Kasumi-1 (cell line): ENCODE measurements at places on chromosomes 3 and 15.

DNA sequence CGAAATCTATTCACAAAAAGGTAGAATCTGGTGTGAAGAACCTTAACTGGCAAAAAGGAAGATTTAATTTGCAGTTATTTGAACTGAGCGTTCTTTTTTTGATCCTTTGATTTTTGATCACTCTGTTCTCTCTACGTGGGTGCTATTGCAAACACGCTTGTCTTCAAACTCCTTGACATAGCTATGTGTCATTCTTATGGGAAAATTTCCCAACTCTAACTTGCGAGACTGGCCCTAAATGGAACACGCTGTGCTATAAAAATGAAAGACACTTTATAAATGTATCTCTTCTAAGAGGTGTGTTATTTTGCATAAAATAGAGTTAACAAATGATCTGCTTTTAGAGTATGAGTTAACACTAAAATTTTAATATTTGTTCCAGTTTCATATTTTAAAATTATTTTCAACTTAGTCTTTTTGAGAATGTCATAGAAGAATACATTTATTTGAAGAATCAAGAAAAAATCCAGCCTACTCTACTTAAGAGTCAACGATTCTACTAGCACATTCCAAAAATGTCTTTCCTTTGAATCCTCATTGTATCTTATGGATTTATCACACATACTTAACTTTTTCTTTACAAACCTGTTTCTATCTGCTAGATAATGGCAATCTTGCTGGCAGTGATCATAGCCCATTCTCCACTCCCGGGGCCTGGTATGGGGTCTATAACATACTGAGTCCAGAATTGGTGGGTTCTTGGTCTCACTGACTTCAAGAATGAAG lies 610.0 kb upstream of the TBL1XR1 start:
- no peak for DNase-seq

GRCh38 chr3:137761563-137762503 lies 2.3 kb upstream of the SOX14 start:
- DNase-seq = no peak

GRCh38 chr3:71541313-71541712 lies 42.2 kb downstream of the FOXP1 start:
- peak; percentile 26 for DNase-seq

- no peak for DNase-seq
Measured at GRCh38 chr3:122660297-122660974, 20.2 kb upstream of the PARP14 start.

DNA sequence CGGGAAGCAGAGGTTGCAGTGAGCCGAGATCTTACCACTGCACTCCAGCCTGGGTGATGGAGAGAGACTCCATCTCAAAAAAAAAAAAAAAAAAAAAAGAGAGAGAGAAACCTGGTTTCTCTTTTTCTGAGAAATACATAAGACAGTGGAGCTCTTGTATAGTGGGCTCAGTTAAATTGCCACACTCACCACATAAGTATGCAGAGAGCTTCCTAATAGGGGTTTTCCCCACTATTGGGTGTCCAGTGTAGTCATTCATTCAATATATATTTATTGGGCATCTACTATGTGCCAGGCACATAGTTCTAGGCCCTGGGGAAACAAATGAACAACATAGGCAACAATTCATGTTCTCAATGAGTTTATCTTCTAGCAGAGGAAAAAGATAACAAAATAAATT lies 48.9 kb upstream of the FMN1 start:
- no peak for DNase-seq

DNA sequence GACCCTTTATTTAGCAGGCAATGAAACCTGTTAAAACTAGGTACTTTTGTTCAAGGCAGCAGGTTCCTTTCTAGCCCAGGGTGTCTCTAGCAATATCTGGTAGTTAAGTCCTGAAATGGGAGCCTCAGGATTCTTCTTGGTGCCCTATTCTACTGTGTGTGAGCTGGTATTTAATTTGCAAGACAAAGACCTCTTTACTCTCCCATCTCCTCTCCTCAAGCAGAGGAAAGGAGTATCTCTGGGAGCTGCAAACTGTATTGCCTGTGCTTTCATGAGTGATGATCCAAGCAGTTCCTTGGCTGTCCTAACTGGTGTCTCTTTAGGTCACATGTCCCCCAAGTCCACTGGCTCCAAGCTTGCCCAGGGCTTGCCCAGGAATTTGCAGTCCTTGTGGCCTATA lies 188.2 kb downstream of the SI start:
- DNase-seq = no peak

DNA sequence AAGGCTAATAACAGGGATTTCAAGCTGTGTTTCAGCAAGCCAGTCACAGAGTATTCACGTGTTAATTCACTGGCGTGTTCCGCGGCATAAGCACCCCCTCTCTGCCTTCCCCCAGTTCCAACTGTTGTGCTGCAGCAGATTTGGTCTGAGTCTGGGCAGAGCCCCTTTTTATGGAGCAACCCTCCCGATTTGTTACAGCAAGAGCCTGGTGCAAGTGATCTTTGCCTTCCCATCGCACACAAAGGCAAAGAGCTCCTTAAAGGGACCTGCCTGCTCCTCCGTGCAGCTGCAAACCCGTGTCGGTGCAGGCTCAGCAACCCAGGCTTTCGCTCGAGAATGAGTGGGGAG lies 170.5 kb downstream of the KCNAB1 start:
- DNase-seq = no peak

DNA sequence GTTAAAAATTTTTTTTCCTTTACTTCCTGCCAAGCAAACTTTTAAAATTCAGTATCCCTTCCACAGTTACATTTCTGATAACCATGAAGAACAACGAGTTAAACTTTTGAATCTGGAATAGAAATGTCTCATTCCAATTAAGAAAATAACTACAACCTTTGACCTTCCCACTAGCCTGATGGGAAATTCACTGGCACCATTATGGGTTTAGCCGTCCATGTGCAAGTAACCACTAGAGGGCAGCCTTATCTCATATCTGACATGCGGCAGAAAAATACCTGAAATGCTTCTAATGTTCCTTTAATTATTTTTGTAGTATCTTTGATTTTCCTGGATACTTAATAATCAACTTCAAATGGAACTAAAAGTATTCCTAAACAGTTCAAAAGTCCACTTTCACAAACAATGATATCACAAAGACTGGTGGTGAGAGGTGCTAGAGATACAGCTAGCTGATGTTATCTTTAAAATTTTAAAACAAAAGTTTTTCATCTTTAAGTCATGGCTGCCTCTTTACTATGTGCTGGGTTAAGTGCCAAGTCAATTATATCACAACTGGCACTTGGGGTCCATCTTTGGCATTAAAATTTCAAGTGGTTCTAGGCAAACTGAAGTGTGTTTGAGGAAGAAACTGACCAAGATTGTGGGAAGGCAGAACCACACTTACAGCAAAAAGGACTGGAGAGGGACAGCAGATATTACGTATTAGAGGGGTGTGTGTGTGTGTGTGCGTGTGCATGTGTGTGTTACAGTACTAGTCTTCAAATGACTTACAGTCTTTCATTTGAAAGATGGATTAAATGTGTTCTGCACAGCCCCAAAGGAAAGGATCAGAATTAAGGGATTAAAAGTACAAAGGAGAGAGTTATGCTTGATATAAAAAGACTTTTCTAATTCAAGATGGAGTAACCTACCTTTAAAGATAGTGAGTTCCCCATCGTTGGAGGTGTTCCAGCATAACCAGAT lies 107.1 kb upstream of the ICE2 start:
- peak; percentile 83 for DNase-seq
